Cardiac fibroblast (primary cell): ENCODE measurements at places on chromosomes 13 and 19.

- no peak for DNase-seq
These were observed 9.9 kb downstream of the SOX21 start for GRCh38 chr13:94702181-94703041.

GRCh38 chr13:43389573-43389972 is 366.2 kb downstream of the DNAJC15 start:
- DNase-seq, result peak; percentile 18

DNA sequence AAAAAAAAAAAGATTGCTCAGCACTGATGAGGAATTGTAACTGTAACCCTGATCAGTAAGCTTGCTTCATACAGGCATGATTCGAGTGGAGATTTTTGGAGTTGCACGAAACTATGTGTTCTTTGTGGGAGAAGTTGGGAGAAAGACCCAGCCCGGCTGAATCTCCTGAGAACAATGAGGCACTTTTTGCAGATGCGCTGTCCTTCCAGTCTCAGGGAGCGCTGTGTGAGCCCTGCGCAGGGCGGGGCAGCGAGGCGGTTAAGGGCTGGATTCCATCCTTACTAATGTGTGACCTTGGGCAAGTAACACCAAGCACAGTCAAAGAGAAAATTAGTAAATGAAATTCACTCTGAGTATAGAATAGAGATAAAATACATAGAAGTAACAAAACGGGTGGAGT is 76.9 kb downstream of the SIPA1L3 start:
- DNase-seq, result no peak

GRCh38 chr19:18589380-18590272 is 1.0 kb downstream of the REX1BD start:
- DNase-seq, result peak; percentile 66

GRCh38 chr19:5559804-5560133 is 8.0 kb downstream of the TINCR start:
- DNase-seq, result no peak

GRCh38 chr19:2629491-2630351 is 72.8 kb downstream of the GNG7 start:
- no peak for DNase-seq

GRCh38 chr19:19568802-19569756 is 31.0 kb downstream of the CILP2 start:
- peak; percentile 15 for DNase-seq
